Left renal pelvis (tissue), 4 donors: ENCODE measurements at places on chromosomes 6 and 20. TPM values are rescaled to one million over a fixed set of nuclear protein-coding genes. Genes with fewer than 3 reads are reported as not detected.

C6orf163 gene
- 2.8 TPM for polyA plus RNA-seq

FAM162B gene
- polyA plus RNA-seq = 9.1 TPM

MEP1A gene
- not detected for polyA plus RNA-seq

MUCL3 gene
- not detected for polyA plus RNA-seq

E2F1 gene
- polyA plus RNA-seq = 14.2 TPM

VWA7 gene
- 1.5 TPM for polyA plus RNA-seq

MOG gene
- polyA plus RNA-seq = not detected
